Activated CD4-positive, CD25-positive, alpha-beta regulatory T cell treated with anti-CD3 and anti-CD28 coated beads, Interleukin-2, amount 50 U/mL, for 16 hours (primary cell): ENCODE measurements at places on chromosomes 11 and 22.

DNA sequence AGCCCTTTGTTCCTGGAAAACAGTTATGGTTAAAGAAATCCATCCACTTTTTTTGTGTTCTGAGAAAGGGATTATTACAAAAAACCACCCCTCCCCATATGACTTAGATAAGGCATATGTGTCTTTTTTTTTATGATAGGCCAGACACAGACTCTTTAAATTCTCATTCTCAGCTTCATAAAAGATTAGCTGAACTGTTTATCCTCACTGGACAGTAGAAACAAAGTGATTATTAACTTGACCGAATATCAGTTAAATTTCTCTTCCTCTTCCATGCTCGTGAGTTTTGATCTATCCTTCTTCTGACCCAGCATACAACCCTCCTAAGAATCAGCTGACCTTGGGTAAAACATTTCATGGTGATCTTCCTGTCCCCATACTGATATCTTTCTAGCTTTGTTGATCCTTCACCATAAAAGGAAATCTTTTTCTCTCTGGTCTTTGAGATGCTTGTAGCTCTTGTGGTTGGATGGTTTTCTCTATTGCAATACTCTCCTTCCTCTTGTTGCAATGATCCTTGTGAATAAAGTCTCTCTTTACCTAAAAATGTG is 26.2 kb downstream of the OR2AG2 start:
- no peak for DNase-seq

DNA sequence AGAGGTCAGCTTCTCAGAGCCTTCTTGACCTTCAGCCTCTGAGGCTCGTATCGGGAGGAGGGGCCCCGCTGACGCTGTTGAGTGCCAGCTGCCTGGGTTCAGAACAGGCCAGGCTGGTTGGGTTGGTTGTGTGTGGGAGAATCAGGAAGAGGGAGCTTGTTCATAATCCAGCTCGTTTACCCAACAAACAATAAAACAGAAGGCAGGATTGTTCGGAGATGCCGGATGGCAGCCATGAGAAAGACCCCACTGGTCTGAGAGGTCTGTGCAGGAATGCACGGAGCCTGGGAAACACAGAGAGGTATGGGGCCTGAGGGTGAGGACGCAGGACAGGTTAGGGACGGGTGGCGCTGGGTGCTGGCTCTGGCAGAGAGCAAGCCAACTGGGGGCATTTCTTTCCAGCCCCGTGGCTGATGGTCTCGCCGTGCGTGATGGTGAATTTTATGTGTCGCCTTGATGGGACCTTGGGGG is 31.6 kb upstream of the SHANK2 start:
- DNase-seq = no peak

DNA sequence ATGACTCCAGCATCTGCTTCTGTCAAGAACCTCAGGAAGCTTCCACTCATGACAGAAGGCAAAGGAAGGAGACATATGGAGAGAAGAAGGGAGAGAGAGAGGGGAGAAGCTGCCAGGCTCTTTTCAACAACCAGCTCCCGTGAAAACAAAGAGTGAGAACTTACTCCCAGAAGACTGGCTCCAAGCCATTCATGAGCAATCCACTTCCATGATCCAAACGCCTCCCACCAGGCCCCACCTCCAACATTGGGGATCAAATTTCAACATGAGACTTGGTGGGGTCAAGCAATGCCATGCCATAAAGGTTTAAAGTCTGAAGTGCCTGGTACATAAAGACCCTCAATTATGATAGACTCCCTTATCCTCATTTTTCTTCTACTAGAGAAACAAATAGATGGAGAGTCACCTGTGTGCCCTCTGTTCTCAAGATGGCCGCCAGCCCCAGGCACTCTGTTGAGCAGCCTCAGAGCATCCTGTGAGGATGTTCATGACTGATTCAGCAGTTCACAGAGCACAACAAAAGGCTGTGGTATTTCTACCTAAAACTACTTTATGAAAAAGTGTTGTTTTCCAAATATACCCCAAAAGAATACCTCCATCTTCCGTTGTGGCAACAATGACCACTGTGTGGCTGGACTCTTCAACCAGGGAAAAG is 69.0 kb upstream of the CRTAM start:
- no peak for DNase-seq

DNA sequence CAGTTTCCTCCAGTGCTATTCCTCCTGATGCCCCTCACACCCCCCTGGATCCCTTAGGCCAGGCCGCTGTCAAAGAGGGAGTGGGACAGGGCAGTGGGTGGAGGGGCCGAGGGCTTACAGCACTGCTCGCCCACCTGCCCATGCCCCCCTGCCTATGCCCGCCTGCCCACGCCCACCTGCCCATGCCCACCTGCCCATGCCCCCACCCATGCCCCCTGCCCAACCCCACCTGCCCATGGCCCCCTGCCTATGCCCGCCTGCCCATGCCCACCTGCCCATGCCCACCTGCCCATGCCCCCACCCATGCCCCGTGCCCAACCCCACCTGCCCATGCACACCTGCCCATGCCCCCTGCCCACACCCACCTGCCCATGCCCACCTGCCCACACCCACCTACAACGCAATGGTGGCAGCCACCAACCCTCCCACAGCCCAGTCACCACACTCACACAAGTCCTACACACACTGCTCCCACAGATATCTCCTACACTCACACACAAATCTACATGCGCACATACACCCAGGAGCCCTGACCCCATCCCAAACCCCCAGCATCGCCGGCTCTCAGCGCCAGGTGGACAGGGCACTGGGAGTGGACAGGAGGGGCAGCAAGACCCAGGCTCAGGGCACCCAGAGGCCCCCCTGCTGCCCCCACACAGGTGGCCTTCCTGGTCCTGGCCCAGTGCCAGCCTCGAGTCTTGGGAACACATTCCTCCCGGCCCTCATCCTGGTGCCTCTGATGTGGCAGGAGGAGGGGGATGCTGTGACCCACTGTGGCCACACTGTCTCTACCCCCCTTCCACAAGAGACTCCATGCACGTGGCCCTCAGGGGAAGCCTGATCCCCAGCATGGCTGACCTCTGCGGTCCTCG is 61.8 kb downstream of the CYTH4 start:
- DNase-seq = no peak
